ENCODE measurements at places on chromosomes 2 and 18.

DNA sequence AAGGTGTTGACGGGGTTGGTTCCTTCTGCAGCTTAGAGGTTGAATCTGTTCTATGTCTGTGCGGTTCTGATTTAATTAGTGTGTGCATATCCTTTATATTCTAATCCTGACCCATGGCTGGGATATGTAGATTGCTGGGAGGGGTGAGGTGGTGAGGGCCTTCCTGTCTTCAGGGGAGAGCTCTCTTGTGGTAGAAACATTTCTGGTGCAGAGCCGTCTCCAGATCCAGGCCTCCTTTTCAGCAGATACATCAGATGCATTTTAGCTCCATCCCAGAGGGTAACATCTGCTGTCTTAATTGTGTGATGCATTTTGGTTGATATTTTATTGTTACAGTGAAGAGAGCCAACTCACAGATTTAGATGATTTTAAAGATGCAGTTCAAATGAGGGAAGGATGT, 227.8 kb downstream of the AGAP1 start:
- H3K36me3 ChIP-seq = no peaks in the 10 kb centered on the region
- no peaks in the 10 kb centered on the region for H3K27me3 ChIP-seq
- H3K4me3 ChIP-seq = no peak overlapping the region
- no peaks in the 10 kb centered on the region for H3K4me1 ChIP-seq

DNA sequence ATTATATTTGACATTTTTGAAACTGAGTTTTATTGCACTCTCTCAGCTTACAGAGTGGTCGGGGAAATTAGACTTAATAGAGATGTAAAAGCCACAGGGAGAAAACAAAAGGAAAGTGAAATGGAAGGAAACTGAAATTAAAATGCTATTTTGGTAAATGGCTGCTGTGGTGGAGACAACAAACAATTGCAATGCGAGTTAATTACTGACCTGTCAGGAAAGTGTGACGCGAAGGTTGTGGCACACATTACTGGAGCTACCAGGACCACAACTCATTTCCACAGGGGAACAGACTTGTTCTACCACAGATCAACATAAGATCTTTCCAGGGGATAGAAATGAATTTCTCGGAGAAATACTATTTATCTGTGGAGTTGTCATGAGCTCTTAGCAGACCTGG, 19.5 kb downstream of the ARHGAP15 start:
- no peak overlapping the region for H3K4me3 ChIP-seq
- H3K4me1 ChIP-seq = peaks cover 70% of the 10 kb centered on the region
- H3K36me3 ChIP-seq = no peaks in the 10 kb centered on the region
- no peak overlapping the region for H3K27ac ChIP-seq
- H3K27me3 ChIP-seq = no peaks in the 10 kb centered on the region

DNA sequence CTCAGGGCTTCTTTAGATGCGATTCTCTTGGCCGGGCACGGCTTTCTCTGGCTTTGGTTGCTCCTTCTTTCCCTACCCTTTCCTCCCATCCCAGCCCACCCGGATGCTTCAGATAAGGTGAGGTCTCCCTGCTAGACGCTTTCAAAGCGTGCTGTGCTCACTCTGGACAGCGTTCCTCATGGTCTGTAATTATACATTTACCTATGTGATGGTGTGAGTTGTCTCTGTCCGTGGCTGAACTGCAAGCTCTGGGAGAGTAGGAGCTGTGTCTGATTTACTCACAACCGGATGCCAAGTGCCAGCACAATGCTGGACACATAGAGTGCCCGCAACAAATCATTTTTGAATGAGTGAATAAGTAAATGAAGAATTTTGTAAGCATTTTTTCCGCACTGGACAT, 26.8 kb upstream of the PNPT1 start:
- no peak overlapping the region for H3K4me3 ChIP-seq
- no peak for DNase-seq
- no peak overlapping the region for H3K27ac ChIP-seq
- H3K4me1 ChIP-seq = no peaks in the 10 kb centered on the region
- peaks cover 2% of the 10 kb centered on the region for H3K27me3 ChIP-seq

- H3K4me1 ChIP-seq = no peaks in the 10 kb centered on the region
- H3K27ac ChIP-seq = no peak overlapping the region
- no peak overlapping the region for H3K4me3 ChIP-seq
- H3K27me3 ChIP-seq = peaks cover 3% of the 10 kb centered on the region
- H3K36me3 ChIP-seq = no peaks in the 10 kb centered on the region
These were observed 193.2 kb downstream of the ICOS start for GRCh38 chr2:204129591-204130294.

GRCh38 chr18:34651586-34652369, 58.3 kb upstream of the DTNA start:
- no peak for DNase-seq
- H3K36me3 ChIP-seq = no peaks in the 10 kb centered on the region
- no peaks in the 10 kb centered on the region for H3K27me3 ChIP-seq
- no peak overlapping the region for H3K4me3 ChIP-seq
- H3K27ac ChIP-seq = no peak overlapping the region

DNA sequence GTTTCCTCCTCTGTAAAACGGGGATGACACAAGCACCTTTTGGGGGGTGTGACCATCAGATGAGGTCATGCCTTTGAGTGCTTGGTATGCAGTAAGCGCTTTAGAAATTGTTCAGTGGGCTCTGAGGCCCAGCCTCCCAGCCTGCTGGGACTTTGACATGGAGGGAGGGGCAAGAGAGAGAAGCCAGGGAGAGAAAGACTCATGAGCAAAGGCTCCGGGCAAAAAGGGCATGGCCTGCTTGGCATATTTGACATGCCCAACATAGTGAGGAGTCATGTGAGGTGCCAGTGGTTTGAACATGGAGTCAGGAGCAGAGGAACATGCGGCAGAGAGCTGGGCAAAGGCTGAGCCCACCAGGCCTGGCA, 14.0 kb downstream of the TNS1 start:
- H3K27ac ChIP-seq = no peak overlapping the region
- DNase-seq = no peak
- H3K36me3 ChIP-seq = no peaks in the 10 kb centered on the region
- no peaks in the 10 kb centered on the region for H3K27me3 ChIP-seq
- H3K4me3 ChIP-seq = no peak overlapping the region
- H3K4me1 ChIP-seq = no peaks in the 10 kb centered on the region

- no peak overlapping the region for H3K27ac ChIP-seq
- no peak for DNase-seq
- H3K4me1 ChIP-seq = no peaks in the 10 kb centered on the region
- no peaks in the 10 kb centered on the region for H3K36me3 ChIP-seq
- no peaks in the 10 kb centered on the region for H3K27me3 ChIP-seq
- no peak overlapping the region for H3K4me3 ChIP-seq
These were observed 49.9 kb upstream of the CALCRL start for GRCh38 chr2:187497858-187498463.

- DNase-seq = no peak
- no peaks in the 10 kb centered on the region for H3K36me3 ChIP-seq
- no peak overlapping the region for H3K27ac ChIP-seq
- H3K27me3 ChIP-seq = no peaks in the 10 kb centered on the region
- no peak overlapping the region for H3K4me3 ChIP-seq
These were observed 56.6 kb downstream of the KCTD18 start for GRCh38 chr2:200453142-200453852.

DNA sequence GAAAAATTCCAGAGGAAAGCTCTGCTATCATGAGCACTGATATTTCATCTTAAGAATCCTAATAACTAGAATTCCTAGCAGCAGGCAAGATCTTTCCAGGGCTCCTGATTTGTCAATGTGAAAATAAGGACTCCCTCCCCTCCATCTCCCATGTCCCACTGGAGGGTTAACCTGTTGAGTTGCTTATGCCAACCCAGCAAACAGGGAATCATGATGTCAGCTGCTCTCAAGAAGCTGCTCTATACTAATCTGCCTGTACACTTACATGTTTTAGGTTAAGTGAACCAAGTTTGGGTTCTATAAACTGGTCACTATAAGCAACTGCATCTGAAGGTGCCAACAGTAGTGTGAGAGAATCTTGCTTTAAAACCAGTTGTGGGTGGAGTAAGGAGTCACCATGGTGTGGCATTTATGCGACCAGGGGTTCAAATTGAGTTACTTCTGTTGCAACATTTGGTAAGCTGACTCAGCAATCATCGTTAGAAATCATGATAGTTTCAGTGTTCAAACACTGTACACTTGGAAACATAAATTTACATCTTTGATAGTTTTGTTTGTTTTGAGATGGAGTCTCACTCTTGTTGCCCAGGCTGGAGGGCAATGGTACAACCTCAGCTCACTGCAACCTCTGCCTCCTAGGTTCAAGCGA, 53.4 kb downstream of the STK25 start:
- no peak for DNase-seq
- no peak overlapping the region for H3K27ac ChIP-seq
- no peaks in the 10 kb centered on the region for H3K4me1 ChIP-seq
- no peaks in the 10 kb centered on the region for H3K36me3 ChIP-seq

DNA sequence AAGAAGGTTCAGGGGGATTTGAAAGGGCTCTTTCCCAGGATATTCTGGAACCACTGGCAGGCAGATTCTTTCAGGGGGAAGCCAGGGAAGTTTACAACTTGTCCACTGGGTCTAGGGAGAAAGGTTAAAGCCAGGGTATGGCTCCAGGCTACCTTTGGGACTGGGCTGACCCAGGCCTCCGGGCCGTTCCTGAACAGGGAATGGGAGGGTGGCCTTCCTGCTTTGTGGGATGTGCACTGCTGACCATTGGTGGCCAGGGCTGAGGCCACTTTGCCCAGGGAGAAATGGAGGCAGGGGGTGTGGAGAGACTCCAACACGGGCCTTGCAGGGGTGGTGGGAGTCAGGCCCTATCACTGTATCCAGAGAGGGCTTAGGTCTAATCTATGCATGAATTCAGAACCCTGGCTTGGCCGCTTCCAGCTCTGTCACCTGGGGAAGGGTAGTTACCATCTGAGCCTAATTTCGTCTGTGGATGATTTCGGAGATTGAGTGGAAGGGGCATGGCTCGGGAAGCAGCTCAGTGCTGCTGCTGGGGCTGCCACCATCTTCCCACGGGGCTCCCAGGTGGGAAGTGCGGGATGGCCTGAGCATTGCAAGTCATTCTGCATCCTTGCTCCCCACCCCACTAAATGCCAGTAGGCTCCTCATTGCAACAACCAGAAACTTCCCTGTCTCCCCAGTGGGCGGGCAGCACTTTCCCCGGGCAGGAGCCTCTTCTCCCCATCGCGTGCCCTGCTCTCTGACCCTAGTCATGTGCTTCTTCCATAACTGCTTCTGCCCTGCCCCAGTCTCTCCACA, 57.1 kb upstream of the OTOF start:
- no peaks in the 10 kb centered on the region for H3K4me1 ChIP-seq

DNA sequence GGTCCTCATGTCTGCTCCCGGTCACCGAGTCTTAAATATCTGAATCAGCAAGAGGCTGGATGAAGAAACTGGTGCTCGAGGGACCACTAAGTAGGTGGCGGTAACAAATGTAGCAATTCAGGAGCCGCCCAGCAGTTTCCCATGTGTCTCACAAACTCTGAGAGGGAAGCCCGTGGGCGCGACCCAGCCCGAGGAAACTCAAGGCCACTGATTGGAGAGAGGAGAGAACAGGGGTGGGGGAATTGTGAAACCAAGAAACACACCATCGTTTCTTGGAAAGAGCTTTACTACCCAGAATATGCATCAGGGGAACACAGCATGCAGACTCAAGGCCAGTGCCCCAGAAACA, 10.8 kb downstream of the MLPH start:
- DNase-seq = no peak
- no peak overlapping the region for H3K4me3 ChIP-seq
- H3K4me1 ChIP-seq = no peaks in the 10 kb centered on the region
- peaks cover 37% of the 10 kb centered on the region for H3K27me3 ChIP-seq
- H3K36me3 ChIP-seq = no peaks in the 10 kb centered on the region

DNA sequence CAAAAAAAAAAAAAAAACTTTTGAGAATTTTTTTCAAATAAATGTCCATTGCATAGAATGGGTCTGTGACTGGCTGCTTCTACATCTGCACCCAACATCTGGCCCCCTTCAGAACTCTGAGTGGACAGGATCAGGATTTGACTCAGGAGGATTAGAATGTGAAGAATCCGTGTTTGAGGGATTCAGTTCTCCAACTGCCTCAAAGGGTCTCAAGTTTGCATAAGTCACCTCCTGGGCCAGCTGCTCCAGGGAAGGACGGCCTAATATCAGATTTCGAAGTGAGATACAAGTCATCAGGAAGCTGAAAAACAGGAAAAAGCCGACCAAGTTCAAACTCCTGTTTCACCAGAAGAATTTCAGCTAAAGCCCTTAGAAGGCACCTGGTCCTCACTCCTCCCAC, 10.9 kb downstream of the MAT2A start:
- no peak for DNase-seq
- no peak overlapping the region for H3K4me3 ChIP-seq
- no peaks in the 10 kb centered on the region for H3K4me1 ChIP-seq
- H3K27ac ChIP-seq = no peak overlapping the region

DNA sequence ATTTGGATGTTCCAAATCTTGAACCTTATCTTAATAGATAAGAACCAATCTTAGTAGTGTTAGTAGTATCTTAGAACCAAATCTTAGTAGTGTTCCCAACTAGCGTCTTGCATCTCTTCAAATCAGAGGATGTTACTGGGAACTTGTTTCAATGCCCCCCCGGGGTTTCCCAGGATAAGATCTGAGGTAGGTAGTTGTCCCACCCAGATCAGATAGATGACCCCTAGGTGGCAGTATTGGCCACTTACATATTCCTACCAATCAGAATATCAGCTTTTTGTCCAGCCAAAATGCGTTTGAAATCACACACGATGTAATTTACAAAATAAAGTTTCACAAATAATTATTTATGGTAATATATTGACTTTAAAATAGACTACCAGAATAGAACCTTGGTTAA, 314.8 kb downstream of the MBD2 start:
- H3K4me1 ChIP-seq = no peaks in the 10 kb centered on the region
- H3K27ac ChIP-seq = no peak overlapping the region
- H3K36me3 ChIP-seq = no peaks in the 10 kb centered on the region
- no peak for DNase-seq
- H3K4me3 ChIP-seq = no peak overlapping the region
- no peaks in the 10 kb centered on the region for H3K27me3 ChIP-seq

- no peaks in the 10 kb centered on the region for H3K27me3 ChIP-seq
- H3K4me3 ChIP-seq = no peak overlapping the region
- H3K27ac ChIP-seq = no peak overlapping the region
- peaks cover 18% of the 10 kb centered on the region for H3K4me1 ChIP-seq
- no peaks in the 10 kb centered on the region for H3K36me3 ChIP-seq
These were observed 22.7 kb upstream of the PDIA6 start for GRCh38 chr2:10835052-10835970.

- H3K4me3 ChIP-seq = no peak overlapping the region
- no peak for DNase-seq
- H3K36me3 ChIP-seq = peaks cover 59% of the 10 kb centered on the region
- H3K27ac ChIP-seq = no peak overlapping the region
These were observed 49.8 kb upstream of the CABYR start for GRCh38 chr18:24089076-24089475.

- H3K4me1 ChIP-seq = peaks cover 12% of the 10 kb centered on the region
- H3K36me3 ChIP-seq = no peaks in the 10 kb centered on the region
- H3K27me3 ChIP-seq = peaks cover 3% of the 10 kb centered on the region
- H3K27ac ChIP-seq = no peak overlapping the region
- H3K4me3 ChIP-seq = no peak overlapping the region
- no peak for DNase-seq
These were observed 3.5 kb downstream of the SLC4A3 start for GRCh38 chr2:219630770-219631405.

GRCh38 chr2:199384043-199384442, 73.7 kb downstream of the SATB2 start:
- no peak overlapping the region for H3K4me3 ChIP-seq
- H3K4me1 ChIP-seq = no peaks in the 10 kb centered on the region
- H3K27ac ChIP-seq = no peak overlapping the region
- no peaks in the 10 kb centered on the region for H3K27me3 ChIP-seq
